Stimulated activated CD8-positive, alpha-beta memory T cell treated with anti-CD3 and anti-CD28 coated beads, Interleukin-7, amount 100 ng/mL, for 48 hours (primary cell): ENCODE measurements at places on chromosomes 5 and 9.

- no peak for DNase-seq
These were observed 514.2 kb downstream of the RAB3C start for GRCh38 chr5:59097116-59097515.

DNA sequence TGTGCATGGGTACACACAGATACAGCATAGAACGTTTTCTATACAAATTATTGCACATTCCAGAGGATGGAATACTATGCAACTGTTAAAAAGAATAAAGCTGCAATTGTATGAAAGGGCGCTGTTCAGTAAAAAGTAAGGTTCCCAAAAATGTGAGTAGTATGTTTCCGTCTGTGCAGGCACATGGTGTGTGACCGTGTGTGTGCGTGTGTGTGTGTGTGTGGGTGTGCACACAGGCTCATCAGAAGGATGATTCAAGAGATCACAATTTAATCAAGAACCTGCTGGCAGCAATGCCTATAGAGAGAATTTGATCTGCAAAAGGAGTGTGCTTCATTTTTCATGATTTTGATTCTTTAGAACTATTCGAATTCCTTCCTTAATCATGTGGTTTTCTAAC lies 76.3 kb downstream of the SEMA4D start:
- DNase-seq, result no peak

GRCh38 chr9:109320331-109320741 lies 523 bp downstream of the EPB41L4B start:
- no peak for DNase-seq

- DNase-seq, result no peak
These were observed 21.3 kb downstream of the SEMA6A start for GRCh38 chr5:116553366-116553765.

- no peak for DNase-seq
These were observed 3.2 kb upstream of the FBLL1 start for GRCh38 chr5:168525856-168526255.

DNA sequence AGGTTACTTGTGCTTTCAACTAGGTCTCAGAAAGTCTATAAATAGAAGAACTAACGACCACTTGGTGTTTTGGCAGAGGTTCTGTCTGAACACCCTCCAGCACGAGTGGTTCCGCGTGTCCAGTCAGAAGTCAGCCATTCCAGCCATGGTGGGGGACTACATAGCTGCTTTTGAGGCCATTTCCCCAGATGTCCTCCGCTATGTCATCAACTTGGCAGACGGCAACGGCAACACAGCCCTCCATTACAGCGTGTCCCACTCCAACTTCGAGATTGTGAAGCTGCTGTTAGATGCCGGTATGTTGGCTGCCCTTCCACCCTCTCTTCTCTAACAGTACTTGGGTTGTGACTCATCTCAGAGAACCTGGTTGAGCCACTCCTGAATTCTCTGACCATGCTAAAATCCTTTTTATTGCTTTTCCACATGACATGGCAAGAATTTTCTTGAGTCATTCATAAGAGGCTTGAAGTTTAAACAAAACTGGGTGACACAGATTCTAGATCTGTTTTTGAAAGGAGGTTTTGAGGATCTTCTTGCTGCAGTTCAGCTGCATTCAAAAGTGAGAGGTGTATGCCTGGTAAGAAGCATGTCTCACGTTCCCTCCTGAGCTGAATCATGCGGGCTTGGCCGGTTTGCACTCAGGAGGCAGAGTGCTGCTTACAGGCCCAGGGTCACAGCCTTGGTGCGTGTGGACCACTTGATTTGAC lies 103.1 kb upstream of the DMRT1 start:
- DNase-seq, result no peak

DNA sequence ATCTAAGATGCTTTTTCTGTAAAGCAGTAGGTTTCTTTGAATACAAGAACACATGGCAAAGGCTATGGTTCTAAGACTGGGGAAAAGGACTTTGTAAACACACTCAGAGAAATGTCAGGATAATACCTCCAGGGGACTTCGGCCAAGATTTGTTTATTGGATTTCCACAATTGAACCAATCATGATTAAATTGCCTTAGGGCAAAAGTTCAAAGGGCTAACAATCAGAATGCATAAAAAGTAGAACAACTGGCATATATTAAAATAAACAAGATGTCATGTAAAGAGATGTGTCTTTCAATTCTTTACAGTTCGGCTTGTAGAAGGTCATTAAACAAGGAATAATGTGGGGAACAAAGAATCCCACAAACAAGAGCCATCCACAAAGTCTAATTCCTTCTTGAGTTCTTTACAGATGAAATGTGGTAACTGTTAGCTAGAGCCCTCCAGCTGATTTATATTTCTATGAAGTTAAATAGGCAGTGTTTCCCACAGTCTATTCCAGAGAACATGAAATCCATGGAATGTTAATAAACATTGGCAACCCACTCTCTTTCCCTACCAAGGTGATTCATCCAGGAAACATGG lies 565.5 kb downstream of the ZNF608 start:
- no peak for DNase-seq

GRCh38 chr5:39767916-39768315 lies 343.1 kb upstream of the DAB2 start:
- DNase-seq, result no peak

DNA sequence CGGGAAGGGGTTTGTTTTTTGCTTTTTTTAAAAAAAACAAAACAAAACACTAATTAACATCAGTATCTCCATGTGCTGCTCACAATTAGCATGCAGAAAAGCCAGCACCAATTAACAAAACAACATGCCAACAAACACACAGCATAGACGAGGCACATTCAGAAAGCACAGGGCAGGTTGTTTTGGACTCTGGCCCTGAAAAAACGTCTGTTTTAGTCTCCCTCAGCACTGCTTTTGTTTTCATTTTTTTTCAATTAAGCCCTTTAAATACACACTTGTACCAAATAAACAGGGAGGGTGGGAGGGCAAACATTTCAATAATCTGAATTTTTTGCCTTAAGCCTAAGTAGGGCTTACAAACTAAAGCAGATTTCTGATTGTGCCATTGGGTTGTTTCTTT lies 309.6 kb downstream of the DTWD2 start:
- DNase-seq, result no peak

- no peak for DNase-seq
These were observed 9.4 kb downstream of the ERAP2 start for GRCh38 chr5:96885518-96886338.

GRCh38 chr5:156376751-156377150 lies 49.8 kb downstream of the SGCD start:
- no peak for DNase-seq

DNA sequence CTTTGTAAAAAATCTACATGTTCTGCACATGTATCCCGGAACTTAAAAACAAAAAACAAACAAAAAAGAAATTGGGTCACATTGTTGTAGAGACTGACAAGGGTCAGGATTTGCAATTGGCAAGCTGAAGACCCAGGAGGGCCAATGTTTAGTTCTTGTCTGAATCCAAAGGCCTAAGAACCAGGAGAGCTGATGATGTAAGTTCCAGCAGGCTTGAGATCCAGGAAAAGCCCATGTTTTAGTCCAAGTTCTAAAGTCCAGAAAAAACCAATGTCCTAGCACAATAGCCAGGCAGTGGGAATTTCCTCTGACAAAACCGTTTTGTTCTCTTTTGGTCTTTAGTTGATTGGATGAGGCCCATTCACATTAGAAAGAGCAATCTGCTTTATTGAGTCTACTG lies 244.9 kb downstream of the DMAC1 start:
- no peak for DNase-seq

- no peak for DNase-seq
These were observed 899 bp upstream of the SHC3 start for GRCh38 chr9:89179540-89179894.

DNA sequence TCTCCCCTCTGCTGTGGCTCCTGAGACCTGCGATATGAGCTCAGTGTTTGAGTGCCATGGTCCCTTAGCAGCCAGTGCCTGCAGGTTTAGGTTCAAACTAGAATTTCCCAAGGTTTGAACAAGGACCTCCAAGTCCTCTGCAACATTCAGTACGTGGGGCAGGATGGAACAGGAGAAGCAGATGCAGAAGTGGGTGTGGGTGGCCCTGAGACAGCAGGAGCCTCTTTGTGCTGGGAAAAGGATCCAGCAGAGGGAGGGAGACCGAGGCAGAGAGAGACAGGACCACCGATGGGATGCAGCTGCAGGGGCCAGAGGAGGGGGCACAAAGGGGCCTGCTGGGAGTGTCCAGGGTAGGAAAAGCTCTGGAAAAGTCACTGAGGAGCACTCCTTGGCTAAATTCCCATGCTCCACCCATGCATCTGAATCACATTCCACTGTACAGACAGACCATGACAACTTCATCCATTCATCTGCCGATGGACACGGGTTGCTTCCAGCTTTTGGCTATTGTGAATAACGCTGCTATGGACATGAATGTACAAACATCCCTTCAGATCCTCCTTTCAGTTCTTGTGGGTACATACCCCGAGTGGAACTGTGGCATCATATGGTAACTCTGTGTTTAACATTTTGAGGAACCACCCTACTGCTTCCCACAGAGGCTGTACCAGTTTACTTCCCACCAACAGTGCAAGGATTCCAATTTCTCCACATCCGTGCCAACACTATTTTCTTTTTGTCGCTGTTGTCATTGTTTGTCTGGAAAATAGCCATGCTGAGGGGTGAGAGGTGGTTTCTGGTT lies 26.7 kb upstream of the SUSD3 start:
- no peak for DNase-seq

DNA sequence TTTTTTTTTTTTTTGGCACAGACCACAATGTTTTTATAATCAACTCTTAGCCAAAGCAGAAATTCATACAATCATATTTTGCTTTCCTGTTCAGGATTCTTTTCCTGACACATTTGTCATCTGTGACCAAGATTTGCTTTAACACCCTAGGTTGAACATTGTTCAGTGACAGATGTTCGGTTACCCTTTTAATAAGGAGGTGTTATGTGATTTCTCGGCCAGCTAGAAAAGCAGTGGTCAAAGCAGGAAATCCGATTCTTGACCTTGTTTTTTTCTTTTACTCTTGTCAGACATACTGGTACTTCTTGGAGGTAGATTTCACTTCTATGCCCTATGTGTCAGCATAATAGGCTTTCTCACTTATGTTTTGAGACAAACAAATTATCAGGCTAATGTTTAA lies 335.3 kb upstream of the ACTBL2 start:
- DNase-seq, result no peak
